ENCODE measurements at places on chromosomes 4 and X. TPM values are rescaled to one million over a fixed set of nuclear protein-coding genes. Genes with fewer than 3 reads are reported as not detected.

DNA sequence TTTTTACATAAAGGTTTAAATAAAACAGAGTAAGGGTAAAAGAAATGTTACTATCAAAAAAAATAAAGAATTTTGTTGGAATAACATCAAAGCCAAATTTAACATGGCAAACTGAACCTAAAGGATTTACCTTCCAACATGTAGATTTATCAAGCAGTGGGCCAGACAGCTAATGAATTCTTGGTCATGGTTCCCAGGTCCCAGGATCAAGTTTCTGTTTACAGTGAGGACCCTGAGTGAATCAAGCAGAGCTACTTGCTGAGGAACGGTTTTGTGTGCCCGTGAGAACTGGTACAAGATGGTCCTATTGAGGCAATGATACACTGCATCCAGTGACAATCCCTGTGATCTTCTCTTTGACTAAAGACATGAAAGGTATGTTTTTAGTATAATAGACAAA, 157.1 kb downstream of the CDS1 start:
- peaks cover 87% of the 10 kb centered on the region for H3K36me3 ChIP-seq
- H3K4me3 ChIP-seq: no peak overlapping the region
- H3K4me1 ChIP-seq: no peaks in the 10 kb centered on the region
- DNase-seq: no peak

The PPARGC1A gene
- total RNA-seq: 4.5 TPM

GRCh38 chr4:14504162-14504561, 498.1 kb upstream of the CPEB2 start:
- no peaks in the 10 kb centered on the region for H3K36me3 ChIP-seq
- no peak for DNase-seq
- no peaks in the 10 kb centered on the region for H3K4me1 ChIP-seq
- H3K27ac ChIP-seq: no peak overlapping the region
- no peak overlapping the region for H3K4me3 ChIP-seq

- H3K36me3 ChIP-seq: peaks cover 27% of the 10 kb centered on the region
- H3K27ac ChIP-seq: no peak overlapping the region
- no peak for DNase-seq
- no peak overlapping the region for H3K4me3 ChIP-seq
- H3K27me3 ChIP-seq: no peaks in the 10 kb centered on the region
- H3K4me1 ChIP-seq: no peaks in the 10 kb centered on the region
Measured at GRCh38 chrX:68533656-68534055, 34.8 kb downstream of the YIPF6 start.

The MID1 gene
- 34.6 TPM for total RNA-seq

GRCh38 chr4:88429401-88429800, 27.5 kb upstream of the HERC5 start:
- H3K27ac ChIP-seq: no peak overlapping the region
- H3K4me3 ChIP-seq: no peak overlapping the region
- H3K27me3 ChIP-seq: no peaks in the 10 kb centered on the region
- H3K4me1 ChIP-seq: no peaks in the 10 kb centered on the region
- no peak for DNase-seq
- peaks cover 18% of the 10 kb centered on the region for H3K36me3 ChIP-seq

DNA sequence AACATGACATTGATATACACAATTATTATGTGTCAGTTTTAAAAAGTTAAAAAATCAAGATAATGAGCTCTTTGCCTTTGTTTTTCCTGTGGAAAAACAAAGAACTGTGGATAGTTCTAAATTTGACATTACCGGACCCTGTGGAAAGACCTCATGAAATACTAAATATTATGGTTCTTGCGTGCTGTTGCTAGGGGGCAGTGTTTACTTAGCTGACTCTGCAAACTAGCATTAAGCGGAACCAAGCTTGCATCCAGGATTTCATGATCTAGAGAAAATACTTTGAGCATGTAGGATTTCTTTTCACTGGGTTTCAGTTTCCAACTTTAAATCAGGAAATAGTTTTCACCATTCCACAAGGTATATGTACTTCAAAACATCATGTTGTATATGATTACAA, 33.6 kb downstream of the CLCN4 start:
- DNase-seq: no peak
- no peak overlapping the region for H3K4me3 ChIP-seq
- H3K36me3 ChIP-seq: no peaks in the 10 kb centered on the region
- H3K4me1 ChIP-seq: no peaks in the 10 kb centered on the region
- H3K27ac ChIP-seq: peak overlapping the region; percentile 23
- H3K27me3 ChIP-seq: no peaks in the 10 kb centered on the region

- no peak overlapping the region for H3K4me3 ChIP-seq
- DNase-seq: no peak
- peaks cover 7% of the 10 kb centered on the region for H3K4me1 ChIP-seq
- H3K27me3 ChIP-seq: no peaks in the 10 kb centered on the region
- H3K36me3 ChIP-seq: peaks cover 62% of the 10 kb centered on the region
- H3K27ac ChIP-seq: peak overlapping the region; percentile 9
Measured at GRCh38 chr4:87356832-87357526, 34.0 kb downstream of the HSD17B11 start.

The HPSE gene
- 0.71 TPM for total RNA-seq

DNA sequence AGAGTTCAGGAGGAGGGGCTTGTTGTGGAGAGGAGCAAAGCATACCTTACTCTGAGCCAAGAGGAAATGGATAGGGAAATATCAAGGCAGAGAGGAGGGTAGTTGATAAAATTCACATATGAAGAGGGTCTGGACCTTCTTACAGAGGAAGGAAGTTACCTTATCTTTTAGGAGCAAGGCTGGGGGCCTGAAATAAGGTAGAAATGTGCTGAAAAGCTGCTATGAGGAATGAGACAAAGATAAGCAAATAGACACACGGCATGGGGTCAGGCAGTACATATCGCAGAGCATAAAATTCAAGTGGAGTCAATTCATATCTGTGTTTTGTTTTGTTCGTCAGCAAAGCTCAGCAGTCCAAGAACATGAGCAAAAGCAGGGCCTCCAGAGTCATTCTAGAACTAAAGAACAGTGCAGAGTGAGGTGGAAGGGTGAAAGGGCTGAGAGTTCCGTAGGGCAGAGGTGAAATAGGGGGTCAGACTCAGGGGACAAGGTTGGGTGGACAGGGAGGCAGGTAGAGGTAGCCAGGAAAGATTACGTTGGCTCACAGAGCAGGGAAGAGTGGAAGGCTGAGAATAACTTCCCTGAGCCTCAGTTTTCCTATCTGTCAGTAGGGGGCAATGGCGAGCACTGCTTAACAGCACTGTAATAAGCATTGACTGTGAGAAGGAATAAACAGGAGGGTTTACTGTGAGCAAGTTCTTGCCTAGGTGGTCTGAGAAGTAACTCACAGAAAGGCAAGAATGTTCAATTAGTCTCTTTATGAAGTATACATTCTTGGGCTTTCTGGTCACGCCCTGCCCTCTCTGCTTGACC, 9.2 kb downstream of the VSIG4 start:
- H3K27ac ChIP-seq: no peak overlapping the region
- H3K36me3 ChIP-seq: no peaks in the 10 kb centered on the region
- no peaks in the 10 kb centered on the region for H3K4me1 ChIP-seq
- no peak overlapping the region for H3K4me3 ChIP-seq
- H3K27me3 ChIP-seq: no peaks in the 10 kb centered on the region

The UGT2A3 gene
- not detected for total RNA-seq

The ARR3 gene
- total RNA-seq: not detected

DNA sequence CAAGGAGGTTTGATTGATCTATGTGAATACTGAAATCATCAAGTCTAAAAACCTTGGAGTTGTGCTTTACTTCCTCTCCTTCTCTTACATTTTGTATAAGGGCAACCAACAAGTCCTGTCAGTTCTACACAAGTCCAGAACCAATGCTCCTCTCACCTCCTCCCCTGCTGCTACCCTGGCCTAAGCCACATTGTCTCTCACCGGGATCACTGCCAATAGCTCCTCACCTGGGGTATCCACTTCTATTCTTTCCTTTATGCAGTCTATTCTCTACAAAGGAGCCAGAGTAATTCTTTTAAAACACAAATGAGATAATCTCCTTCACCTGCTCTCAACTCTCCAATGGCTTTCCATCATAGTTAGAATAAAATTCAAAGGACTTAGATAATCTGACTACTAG, 13.3 kb upstream of the ARHGEF6 start:
- no peaks in the 10 kb centered on the region for H3K36me3 ChIP-seq
- no peak for DNase-seq
- H3K4me3 ChIP-seq: no peak overlapping the region
- no peaks in the 10 kb centered on the region for H3K27me3 ChIP-seq
- no peaks in the 10 kb centered on the region for H3K4me1 ChIP-seq

The COL25A1 gene
- total RNA-seq: 0.41 TPM

DNA sequence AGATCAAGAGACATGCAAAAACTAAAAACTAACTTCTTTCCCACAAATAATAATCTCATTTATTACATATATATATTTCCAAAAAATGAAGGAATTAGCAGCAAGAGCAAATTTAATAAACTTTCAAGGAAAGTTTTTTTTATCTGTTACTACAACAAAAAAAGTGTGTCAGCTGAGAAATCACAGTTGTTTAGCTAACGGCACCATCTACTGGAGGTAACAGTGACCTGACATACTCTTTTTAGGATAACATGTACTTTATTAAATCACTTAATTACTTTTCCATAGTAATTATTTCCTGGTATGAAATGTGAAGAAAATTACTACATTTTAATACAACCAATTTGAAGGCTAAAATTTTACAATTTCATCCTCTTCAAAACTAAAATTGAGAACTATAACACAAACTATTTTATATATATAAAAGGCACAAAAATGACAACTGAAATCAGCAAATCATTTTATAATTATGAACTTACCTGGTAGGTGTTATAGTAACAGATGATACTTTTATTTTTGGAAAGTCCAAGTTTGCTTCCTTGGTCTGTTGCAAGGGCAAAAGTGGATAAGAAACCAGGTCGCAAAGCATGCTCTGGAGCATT, 9.1 kb downstream of the LAMTOR3 start:
- H3K27ac ChIP-seq: peak overlapping the region; percentile 69
- no peaks in the 10 kb centered on the region for H3K27me3 ChIP-seq
- H3K36me3 ChIP-seq: peaks cover 74% of the 10 kb centered on the region
- no peak for DNase-seq
- no peak overlapping the region for H3K4me3 ChIP-seq
- H3K4me1 ChIP-seq: peaks cover 26% of the 10 kb centered on the region

GRCh38 chrX:113973706-113974105, 610.2 kb upstream of the HTR2C start:
- H3K4me1 ChIP-seq: no peaks in the 10 kb centered on the region
- no peak for DNase-seq
- no peak overlapping the region for H3K4me3 ChIP-seq
- no peaks in the 10 kb centered on the region for H3K36me3 ChIP-seq

DNA sequence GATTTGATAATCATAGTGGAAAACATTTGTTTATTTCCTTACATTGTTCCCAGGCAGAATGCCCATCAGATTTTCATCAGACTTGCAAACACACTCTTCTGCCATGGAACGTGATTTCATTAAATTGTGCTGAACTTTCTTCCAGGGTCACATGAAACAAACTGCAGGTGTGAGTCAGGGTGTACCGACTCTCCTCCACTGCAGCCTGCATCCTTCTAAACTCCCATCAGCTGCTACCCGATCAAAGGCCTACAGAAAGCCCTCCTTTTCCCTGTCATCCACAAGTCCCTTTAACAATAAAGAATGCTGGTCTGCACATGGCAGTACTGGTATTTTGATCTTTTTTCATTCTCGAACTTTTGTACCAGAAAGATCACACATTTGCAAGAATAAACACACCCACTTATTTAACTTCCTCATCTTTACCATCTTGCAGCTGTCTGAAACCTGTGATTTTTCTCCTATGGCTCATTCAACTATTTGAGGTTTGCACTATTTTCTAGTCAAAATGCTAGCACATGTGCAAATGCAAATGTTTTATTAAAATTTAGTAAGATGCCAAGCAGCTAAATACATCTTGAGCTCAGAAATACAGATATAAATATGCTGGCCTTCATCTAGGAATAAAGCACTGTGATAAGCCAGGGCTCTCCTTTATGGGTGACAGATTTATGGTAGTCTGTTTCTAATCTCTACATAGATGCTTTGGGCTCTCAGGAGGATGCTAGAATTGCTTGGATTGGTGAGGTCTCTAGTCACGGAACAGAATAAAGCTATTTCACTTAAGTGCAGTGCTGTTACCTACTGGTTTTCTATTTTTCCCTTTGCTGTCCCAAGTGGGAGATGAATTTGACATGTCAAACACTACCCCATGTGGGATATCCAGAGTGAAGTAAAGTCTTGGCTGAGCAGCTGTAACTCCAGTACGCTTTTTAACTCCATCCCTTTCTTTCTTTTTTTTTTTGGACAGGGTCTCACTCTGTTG, 25.8 kb upstream of the ARHGAP24 start:
- H3K4me3 ChIP-seq: no peak overlapping the region
- no peaks in the 10 kb centered on the region for H3K36me3 ChIP-seq
- peaks cover 12% of the 10 kb centered on the region for H3K4me1 ChIP-seq
- no peak overlapping the region for H3K27ac ChIP-seq

DNA sequence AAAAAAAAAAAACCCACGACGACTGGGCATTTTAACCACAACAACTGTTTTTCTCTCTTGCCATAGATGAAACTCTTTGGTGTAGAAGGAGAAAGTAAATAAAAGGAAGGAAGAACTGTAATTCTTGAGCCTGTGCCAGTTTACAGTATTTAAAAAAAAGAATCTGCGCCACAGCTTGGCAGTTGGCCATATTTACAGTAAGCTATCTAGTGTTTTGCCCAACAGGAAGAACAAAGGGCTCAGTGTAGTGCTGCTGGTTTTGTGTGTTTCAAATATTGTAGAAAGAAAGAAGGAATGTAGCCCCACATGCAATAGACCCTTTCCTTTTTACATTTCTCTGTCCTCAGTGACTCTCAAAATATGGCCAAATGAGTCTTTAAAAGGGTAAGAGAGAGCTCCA, 66.1 kb downstream of the NR3C2 start:
- H3K36me3 ChIP-seq: no peaks in the 10 kb centered on the region
- H3K27ac ChIP-seq: peak overlapping the region; percentile 54
- peaks cover 5% of the 10 kb centered on the region for H3K4me1 ChIP-seq

DNA sequence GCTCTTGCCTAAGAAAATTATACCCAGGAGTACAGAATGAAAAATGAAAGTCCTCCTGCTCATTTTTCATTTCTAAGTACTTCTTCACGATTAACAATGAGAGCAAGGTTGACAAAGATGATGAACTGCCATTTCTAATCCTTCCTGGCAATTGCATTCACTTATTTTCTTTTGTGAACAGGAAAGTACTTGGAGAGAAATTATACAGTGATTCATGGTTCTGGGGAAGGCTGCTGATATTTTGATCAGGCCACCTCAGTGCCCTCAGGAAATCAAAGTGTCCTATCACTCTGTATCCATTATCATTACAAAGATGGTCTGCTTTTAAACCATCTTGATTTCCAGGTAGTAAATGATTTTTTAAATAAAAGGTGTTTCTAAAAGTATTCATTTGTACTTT, 467.5 kb downstream of the PACRGL start:
- H3K36me3 ChIP-seq: no peaks in the 10 kb centered on the region
- H3K4me3 ChIP-seq: no peak overlapping the region
- no peak overlapping the region for H3K27ac ChIP-seq

DNA sequence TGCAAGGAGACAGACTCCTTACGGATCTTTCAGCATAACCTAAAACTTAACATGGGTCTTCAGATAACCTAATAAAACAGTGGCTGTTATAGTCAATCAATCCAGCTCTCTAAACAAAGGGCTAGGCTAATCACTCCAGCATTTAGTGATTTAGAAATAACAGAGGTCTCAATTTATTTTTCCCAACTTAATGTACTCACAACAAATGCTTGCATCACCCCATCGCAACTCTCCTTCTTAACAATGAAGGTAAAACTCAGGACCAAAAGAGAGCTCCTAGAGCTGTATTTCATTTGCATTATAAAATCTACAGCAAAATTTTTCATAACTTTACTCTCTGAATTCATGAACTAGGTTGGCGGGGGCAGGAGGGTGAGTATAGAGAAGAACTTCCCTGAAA, 1.1 kb downstream of the LIN54 start:
- no peaks in the 10 kb centered on the region for H3K27me3 ChIP-seq
- H3K4me3 ChIP-seq: peak overlapping the region; percentile 76
- H3K4me1 ChIP-seq: peaks cover 37% of the 10 kb centered on the region
- H3K36me3 ChIP-seq: no peaks in the 10 kb centered on the region

Data from sigmoid colon (tissue), 7 donors.